CD4-positive, alpha-beta T cell (primary cell): ENCODE measurements at places on chromosomes 12 and 14. TPM values are rescaled to one million over a fixed set of nuclear protein-coding genes. Genes with fewer than 3 reads are reported as not detected.

RNASE3 gene
- not detected for total RNA-seq

FAM161B gene
- 1.7 TPM for total RNA-seq

GRCh38 chr14:91835197-91835919 lies 32.0 kb downstream of the TC2N start:
- no peak overlapping the region for H3K27ac ChIP-seq
- H3K27me3 ChIP-seq: no peaks in the 10 kb centered on the region
- H3K4me1 ChIP-seq: peaks cover 26% of the 10 kb centered on the region
- peaks cover 26% of the 10 kb centered on the region for H3K36me3 ChIP-seq
- DNase-seq: no peak

DNA sequence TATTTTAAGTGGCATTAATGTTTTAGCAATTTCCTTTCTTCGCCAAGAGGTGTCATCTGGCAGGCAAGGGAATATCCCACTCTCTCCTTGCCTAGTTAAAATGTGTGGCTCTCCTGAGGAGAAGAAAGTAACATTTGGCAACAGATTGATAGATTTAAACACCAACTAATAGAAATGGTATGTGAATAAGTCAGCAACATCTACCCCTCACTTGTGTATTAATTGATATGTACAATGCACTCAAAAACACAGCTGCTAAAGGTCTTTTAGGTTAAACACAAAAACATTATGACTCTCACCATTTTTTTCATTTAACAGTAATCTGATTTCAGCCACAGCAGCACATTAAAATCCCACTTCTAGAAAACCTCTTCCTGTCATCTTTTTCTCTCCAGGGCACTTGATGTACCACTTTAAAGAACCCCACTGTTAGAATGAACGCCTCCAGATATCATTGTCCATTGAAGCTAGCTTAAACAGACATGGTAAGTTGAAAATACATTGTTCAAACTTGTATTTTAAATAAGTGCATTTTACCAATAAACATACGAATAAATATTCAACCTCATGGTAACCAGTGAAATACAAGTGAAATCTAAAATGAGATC lies 151.7 kb downstream of the RPAP3 start:
- no peak for DNase-seq
- no peak overlapping the region for H3K27ac ChIP-seq
